HT1080 (cell line): ENCODE measurements at places on chromosomes 5 and 9. TPM values are rescaled to one million over a fixed set of nuclear protein-coding genes. Genes with fewer than 3 reads are reported as not detected.

NPR3 gene
- total RNA-seq = 0.29 and 0.50 TPM in 2 replicates

KCTD16 gene
- 0.03 TPM in 1 of 2 replicates, not detected in the other for total RNA-seq

ADAMTS16 gene
- total RNA-seq = 3.9 and 4.7 TPM in 2 replicates

PDCD1LG2 gene
- 4.0 and 4.5 TPM in 2 replicates for total RNA-seq

PHF24 gene
- not detected in 2 replicates for total RNA-seq
